ENCODE measurements at places on chromosomes 1 and 21. TPM values are rescaled to one million over a fixed set of nuclear protein-coding genes. Genes with fewer than 3 reads are reported as not detected.
A peak's percentile ranks its signal among the peaks of the same experiment; 100 is the strongest.

WNT3A gene
- not detected for total RNA-seq

TEKT2 gene
- total RNA-seq: not detected

OPRD1 gene
- total RNA-seq: under 0.01 TPM

GRCh38 chr1:175072099-175072951, 4.7 kb downstream of the TNN start:
- peak; percentile 74 for DNase-seq
- H3K27me3 ChIP-seq: peaks cover 2% of the 10 kb centered on the region
- no peaks in the 10 kb centered on the region for H3K36me3 ChIP-seq
- H3K27ac ChIP-seq: no peak overlapping the region
- no peak overlapping the region for H3K4me3 ChIP-seq
- H3K4me1 ChIP-seq: no peaks in the 10 kb centered on the region

DNA sequence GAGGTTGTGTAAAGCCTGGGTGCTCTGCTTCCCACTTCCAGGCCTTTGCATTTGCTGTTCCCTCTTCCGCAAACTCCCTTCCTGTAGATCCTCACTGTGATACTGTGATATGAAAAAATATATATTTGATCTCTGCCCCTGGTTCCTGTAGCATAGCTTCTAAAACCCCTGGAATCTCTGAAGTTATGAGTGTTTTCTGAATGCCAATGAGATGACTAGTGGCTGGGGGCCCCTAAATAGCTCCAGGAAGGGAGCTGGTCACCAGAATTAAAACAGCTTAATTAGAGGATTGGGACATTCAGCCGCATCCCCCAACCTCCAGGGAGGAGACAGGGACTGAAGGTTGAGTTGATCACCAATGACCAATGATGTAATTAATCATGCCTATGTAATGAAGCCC, 21.9 kb downstream of the DUSP10 start:
- H3K36me3 ChIP-seq: peaks cover 34% of the 10 kb centered on the region
- H3K4me1 ChIP-seq: peaks cover 64% of the 10 kb centered on the region
- peak overlapping the region; percentile 99 for H3K27ac ChIP-seq
- DNase-seq: no peak
- H3K27me3 ChIP-seq: no peaks in the 10 kb centered on the region

- no peak for DNase-seq
- H3K36me3 ChIP-seq: peaks cover 33% of the 10 kb centered on the region
- 0 out of 2 replicates have a peak, but pooled peaks cover 1% of the 10 kb centered on the region for H3K4me1 ChIP-seq
- H3K27me3 ChIP-seq: no peaks in the 10 kb centered on the region
Observed at GRCh38 chr21:31683029-31683428, 23.5 kb downstream of the SOD1 start.

GRCh38 chr1:113534130-113534817, 144.0 kb downstream of the MAGI3 start:
- H3K27me3 ChIP-seq: no peaks in the 10 kb centered on the region
- H3K36me3 ChIP-seq: no peaks in the 10 kb centered on the region
- H3K27ac ChIP-seq: no peak overlapping the region

DNA sequence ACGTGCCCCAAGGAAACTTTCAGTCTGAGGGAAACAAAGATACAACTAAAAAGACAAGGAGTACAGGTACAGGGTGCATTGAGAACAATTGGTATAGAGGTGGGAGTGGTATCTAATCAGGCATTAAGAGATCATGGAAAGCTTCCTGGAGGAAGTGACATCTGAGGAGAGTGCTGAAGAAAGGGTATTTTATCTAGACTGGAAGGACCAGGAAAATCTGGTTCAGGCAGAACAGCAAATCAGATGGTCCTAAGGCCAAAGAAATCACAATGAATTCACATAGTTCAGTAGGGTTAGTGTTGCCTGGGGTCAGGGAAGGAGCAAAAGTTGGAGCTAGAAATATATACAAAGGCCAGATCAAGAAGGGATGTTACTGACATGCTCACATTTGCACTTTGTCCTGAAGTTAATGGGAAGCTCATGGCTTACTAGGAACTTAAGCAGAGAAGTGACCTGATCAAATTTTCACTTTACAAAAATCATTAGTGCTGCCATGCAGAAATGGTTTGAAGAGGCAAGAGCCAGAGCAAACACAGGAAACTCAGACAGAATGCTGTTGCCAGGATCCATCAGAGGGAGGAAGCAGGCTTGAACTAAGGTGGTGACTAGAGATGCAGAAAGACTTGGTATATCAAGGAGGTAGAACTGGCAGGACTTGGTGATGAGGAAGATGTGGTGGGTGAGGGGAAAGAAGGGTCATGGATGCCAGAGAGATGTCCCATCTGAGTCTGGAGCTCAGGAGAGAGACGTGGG, 14.5 kb upstream of the CTTNBP2NL start:
- no peaks in the 10 kb centered on the region for H3K36me3 ChIP-seq
- DNase-seq: no peak
- H3K27ac ChIP-seq: no peak overlapping the region
- no peaks in the 10 kb centered on the region for H3K4me1 ChIP-seq
- H3K4me3 ChIP-seq: no peak overlapping the region

- no peaks in the 10 kb centered on the region for H3K36me3 ChIP-seq
- no peaks in the 10 kb centered on the region for H3K4me1 ChIP-seq
- H3K4me3 ChIP-seq: no peak overlapping the region
- DNase-seq: no peak
- no peak overlapping the region for H3K27ac ChIP-seq
Observed at GRCh38 chr1:194653385-194653784, 1467.0 kb upstream of the B3GALT2 start.

- H3K36me3 ChIP-seq: no peaks in the 10 kb centered on the region
- H3K4me3 ChIP-seq: no peak overlapping the region
- H3K27me3 ChIP-seq: no peaks in the 10 kb centered on the region
- H3K4me1 ChIP-seq: no peaks in the 10 kb centered on the region
- DNase-seq: no peak
Observed at GRCh38 chr1:60063561-60063960, 10.0 kb downstream of the C1orf87 start.

All from IMR-90 (cell line).